CD4-positive, alpha-beta T cell treated with Interleukin-2 at 100 ng/mL for 4 hours (primary cell): ENCODE measurements at places on chromosomes 2 and 18.

- DNase-seq = no peak
These were observed 46.9 kb downstream of the CCBE1 start for GRCh38 chr18:59650266-59650820.

DNA sequence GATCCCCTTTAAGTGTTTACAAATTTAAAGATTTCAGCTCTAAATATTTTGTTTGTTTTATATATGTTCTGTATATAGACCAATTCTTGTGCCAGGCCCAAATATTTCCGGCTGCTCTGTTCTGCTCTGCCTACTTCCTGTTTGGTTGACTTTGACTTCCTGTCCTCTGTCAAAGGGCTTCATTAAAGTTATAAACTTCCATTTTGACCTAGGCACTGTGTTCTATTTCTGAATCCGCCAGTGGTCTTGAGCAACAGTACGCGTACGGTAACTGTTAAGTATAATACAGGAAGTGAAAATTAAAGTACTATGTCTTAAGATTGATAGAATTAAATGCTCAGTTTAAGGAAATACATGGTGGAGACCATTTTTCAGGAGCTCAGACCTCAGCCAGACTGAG is 13.5 kb upstream of the REL start:
- DNase-seq = peak; percentile 51

DNA sequence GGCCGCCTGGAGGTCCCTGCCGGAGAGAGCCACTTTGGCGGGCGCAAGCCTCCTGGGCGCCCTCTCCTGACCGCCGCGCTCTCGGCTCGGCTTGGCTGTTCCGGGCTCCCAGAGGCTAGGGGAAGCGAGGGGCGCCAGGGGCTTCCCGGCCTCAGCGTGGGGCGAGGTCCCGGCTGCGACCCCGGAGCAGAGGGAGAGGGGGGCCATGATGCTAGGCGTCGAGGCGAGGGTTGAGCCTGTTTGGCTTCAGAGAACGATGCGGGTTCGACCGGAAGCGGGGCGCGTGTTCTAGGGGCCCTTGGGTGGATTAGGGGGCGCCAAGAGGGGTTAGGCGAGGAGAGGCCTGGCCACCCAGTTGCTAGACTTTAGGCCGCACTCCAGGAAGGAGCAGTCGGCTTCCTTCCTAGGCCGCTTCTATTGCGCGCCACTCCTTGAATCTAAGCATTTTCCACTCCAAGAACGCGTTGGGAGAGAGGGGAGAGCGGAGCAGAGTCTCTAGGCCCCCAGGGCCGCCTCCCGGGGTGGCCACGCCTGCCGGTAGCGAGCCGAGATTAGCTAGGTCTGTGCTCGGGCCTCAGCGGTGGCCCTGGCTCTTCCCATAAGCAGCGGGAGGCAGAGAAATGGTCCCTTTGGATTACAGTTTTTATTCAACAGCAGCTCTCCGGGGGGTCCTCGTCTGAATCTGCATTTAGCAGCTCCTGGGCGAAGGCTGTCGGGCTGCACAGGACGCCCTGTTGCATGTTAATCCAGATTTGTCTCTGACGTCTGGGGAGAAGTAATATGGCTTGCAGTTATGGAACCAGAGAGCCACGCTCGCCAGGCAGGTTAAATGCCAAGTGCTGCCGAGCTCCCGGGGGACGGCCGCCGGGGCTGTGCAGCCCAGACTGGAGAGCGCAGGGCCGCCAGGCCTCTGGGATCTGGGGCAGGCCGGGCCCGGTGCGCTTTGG is 11.3 kb downstream of the MEIS1 start:
- DNase-seq = no peak

DNA sequence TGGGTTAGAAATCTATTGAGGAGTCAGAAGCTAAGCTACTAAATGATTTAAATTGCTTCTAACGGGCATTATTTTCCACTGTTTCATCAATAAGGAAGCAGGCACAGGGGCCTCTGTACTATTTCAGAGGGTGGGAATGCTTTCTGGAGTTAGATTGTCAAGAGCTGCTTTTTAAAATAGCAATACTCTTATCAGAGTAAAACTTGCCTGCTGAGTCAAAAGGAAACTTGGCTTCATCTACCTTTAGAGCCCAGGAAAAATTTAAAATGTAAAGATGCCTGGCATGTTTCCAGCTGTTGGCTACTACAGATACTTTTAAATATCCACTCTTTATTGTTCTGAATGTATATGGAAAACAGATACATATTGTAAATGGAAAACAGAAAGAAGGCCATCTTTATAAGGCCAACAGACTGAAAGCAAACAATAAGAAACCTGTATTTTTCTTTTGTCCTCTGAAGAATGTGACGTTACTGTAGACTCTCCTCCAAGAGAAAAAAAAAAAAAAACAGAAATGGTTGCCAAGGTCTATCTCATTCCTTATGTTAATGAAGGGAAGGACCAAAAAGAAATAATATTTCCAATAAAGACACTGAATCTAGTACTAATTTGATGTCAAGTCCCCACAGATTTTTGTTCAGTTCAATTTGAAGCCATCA is 79.1 kb downstream of the FIGN start:
- DNase-seq = no peak

DNA sequence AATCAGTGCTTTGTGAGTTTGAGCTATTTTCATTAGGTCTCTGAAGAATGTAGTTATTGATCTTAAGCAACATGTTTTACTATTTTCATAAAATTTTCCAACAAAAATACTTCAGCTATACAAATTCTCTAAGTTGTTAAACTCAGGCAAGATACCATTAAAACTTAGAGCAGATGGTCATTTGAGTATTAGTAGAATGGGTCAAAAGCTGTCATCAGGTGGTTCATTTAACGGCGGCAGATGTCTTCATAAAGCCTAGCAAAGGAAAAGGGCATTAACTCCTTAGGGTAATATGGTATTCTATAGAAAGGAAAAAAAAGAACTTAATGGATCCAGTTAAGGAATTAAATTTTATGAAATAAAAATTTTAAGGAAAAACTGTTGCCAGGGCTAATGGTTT is 19.2 kb downstream of the MIB1 start:
- DNase-seq = no peak

- DNase-seq = no peak
These were observed 40.4 kb upstream of the C1D start for GRCh38 chr2:68103030-68103708.

- no peak for DNase-seq
These were observed 55.9 kb downstream of the RELCH start for GRCh38 chr18:62242955-62243354.
